Esophagus muscularis mucosa (tissue), 4 donors: ENCODE measurements at places on chromosomes 3 and 15.

DNA sequence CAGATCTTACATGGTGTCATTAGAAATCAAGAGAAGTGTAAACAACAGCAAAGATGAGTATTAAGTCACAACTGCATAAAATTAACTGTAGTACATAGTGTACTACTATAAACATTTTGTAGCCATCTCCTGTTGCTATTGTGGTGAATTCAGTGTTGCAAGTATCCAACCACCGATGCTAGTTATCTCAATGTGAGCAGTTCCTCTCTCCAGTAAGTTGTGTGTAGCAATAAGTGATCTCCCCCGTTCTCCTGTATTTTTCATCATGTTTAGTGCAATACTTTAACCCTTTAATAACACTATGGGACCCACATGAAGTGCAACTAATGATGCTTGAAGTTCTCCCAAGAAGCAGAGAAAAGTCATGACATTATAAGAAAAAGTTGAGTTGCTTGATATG is 264.7 kb upstream of the KCNH8 start:
- DNase-seq = no peak

- DNase-seq = no peak
Observed at GRCh38 chr15:63672369-63672768, 75.2 kb downstream of the FBXL22 start.

- DNase-seq = no peak
Observed at GRCh38 chr3:124318656-124319055, 326.7 kb upstream of the ROPN1 start.

GRCh38 chr15:98350276-98350675 is 298.1 kb upstream of the IGF1R start:
- DNase-seq = no peak

DNA sequence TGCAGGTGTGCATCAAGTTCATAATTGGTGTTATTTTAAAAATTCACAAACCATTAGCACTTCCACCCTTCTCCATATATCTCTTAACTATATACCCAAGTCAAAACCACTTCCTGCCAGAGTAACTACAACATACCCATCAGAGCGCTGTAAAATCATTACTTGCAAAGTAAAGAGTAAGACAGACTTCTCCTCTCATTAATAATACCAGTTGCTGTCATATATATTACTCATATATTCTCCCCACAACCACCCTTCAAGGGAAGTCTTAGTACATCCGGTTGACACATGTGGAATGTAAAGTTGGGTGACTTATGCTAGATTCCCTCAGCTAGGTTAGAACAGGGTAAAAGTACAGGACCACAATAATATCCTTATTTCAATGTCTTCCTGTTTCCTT is 5.6 kb downstream of the TERC start:
- DNase-seq = no peak

GRCh38 chr3:11461226-11461625 is 182.5 kb downstream of the VGLL4 start:
- no peak for DNase-seq

GRCh38 chr3:112128843-112129727 is 4.0 kb downstream of the GCSAM start:
- DNase-seq = no peak

GRCh38 chr15:60672400-60672799 is 193.5 kb upstream of the ICE2 start:
- no peak for DNase-seq

- no peak for DNase-seq
Observed at GRCh38 chr3:141793476-141794260, 30.5 kb downstream of the GRK7 start.

- no peak for DNase-seq
Observed at GRCh38 chr3:81692766-81693165, 68.7 kb downstream of the GBE1 start.

DNA sequence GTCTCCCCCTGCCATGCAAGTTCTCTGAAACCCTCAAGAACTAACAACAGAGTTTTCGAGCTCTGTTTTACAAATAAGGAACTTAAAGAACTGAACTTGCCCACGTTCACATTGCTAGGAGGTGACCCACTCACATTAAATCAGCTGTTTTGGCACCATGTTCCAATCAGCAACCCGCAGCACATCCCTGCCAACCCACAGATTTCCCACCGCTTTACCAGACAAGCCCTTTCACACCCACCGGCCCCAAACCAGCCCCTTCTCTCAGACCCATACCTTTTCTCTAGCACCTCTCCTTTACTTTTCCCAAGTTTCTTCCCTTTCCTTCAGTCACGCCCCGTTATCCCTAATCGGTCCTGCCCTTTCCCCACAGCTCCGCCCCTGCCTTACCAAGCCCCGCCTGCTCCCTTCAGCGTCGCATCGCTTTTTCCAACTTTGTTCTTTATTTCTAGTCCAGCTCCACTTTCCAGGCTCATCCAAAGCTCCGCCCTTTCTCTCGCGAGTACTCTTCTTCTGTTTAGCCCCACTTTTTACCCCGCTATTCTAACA is 804 bp upstream of the BRPF1 start:
- no peak for DNase-seq

GRCh38 chr15:80568876-80569605 is 126.1 kb upstream of the ABHD17C start:
- no peak for DNase-seq

DNA sequence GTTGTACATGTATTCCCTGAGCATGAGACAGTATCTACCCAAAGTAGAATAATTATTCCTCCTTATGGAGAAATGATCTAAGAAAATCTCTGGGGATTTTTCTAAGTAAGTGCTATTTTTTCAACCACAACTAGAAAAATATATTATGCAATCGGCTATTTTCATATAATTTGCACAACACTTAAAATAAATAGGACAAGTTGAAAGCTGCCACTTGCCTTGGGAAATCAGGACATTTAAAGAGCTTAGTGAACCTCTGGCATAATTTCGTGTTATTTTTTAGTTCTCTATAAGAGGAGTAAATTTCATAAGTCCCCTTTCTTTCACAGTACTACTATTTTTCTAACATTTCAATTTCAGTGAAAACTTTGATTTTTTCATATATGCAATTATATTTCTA is 672.1 kb downstream of the OTOL1 start:
- no peak for DNase-seq

- DNase-seq = no peak
Observed at GRCh38 chr3:146247911-146248310, 3.0 kb downstream of the PLSCR4 start.

DNA sequence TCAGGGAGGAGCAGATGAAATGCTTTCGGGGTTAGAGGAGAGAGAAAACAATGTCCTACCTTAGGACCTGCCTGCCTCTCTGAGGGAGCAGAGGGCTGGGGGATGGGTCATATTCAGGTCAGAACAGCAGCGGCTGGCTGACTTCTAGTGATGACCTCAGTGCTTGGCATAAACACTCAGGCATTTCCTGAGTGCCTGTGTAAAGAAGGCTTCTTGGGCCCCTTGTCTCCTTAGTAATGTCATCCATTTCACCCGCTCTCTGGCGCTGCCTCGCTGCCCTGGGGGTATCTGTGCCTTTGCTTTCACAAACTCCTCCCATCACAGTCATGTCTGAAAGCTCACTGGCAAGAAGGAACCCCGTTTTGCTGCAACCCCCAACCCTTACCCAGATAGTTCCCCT is 82.9 kb upstream of the GSK3B start:
- peak; percentile 91 for DNase-seq

GRCh38 chr3:16430717-16431630 is 82.5 kb downstream of the RFTN1 start:
- DNase-seq = no peak

DNA sequence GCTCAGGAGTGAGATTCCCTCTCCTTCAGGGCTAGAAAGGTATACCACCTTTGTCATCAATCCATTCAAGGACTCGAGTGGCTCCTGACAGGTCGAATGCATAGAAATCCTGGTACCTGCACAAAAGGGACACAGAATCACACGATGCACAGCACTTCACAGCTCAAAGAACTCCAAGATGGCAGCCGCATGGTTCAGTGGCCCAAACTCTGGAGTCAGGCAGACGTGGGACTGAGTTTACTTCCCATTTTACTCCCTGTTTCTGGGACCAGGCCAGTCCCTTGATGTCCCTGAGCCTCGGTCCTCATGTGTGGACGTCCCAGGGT is 536 bp downstream of the WDR73 start:
- no peak for DNase-seq

DNA sequence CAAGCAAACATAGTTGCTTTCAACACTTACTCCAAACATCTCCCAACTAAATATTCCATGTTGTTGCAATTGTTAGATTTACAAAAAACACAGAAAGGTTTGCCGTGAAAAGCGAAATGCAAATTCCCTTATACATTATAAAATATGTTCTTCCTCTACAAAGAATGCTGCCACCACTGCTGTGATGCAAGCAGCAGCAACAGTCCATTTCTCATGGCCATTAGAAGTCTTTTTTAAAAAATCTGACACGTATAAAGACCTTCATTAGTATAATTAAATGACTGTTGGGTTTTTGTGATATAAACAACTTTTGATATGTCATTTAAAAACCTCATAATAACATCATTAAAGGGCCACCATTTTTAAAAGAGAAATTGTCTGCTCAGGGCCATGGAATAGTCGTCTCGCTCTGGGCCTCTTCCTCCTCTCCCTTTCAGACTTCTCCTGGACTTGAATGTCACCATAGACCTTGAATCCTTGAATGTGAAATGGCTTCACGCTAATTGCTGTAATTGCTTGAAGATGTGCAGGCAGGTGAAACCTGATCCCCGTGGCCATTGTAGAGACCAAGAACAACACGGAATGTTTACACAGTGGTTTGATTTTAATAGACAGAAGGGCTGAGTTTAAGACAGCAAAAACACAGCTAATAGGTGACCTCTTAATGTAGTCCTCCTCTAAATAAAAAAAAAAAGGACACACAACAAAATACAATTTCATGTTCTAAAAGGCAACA is 450.4 kb downstream of the FOXP1 start:
- DNase-seq = no peak

DNA sequence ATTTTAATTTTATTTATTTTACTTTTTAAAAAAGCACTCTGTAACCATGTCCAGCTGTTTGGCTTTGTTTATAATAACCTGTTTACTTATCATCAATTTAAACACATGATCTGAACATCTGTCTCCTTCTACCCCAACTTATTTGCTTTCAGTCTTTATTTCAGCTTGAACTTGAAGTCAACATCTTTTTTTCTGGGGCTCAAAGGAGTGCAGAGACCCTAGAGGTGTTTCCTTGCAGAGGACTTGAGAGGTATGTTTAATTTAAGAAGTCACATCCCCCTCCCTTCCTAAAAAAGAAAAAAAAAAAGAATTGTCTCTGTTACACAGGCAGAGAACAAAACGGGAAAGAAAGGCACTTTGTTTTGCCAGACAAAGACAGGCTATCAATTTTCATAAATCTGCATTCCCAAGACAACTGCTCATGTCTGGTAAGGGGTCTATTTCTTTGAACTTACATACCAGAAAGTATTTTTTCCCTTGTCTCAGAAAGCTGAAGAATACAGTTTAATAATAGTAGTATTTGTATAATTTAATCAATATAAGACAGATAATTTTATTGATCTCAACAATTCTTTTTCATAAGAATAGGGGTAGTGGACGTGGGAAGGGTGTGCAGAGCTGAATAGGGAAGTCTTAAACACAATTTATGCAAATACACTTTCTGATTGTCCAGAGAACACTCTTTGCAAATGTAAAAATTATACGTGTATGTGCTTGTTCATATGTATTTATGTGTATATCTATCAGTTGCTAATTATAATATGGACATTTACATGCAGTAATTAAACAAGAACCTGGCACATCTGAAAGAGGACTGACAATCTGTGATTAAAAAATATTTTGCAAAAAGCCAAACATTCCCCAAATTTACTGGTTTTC is 109.7 kb upstream of the PDZRN3 start:
- DNase-seq = no peak

- DNase-seq = no peak
Observed at GRCh38 chr15:36130641-36131310, 448.6 kb upstream of the CDIN1 start.

- DNase-seq = no peak
Observed at GRCh38 chr3:59212128-59212779, 162.4 kb upstream of the CFAP20DC start.

GRCh38 chr3:131535596-131535995 is 32.8 kb upstream of the MRPL3 start:
- DNase-seq = no peak

DNA sequence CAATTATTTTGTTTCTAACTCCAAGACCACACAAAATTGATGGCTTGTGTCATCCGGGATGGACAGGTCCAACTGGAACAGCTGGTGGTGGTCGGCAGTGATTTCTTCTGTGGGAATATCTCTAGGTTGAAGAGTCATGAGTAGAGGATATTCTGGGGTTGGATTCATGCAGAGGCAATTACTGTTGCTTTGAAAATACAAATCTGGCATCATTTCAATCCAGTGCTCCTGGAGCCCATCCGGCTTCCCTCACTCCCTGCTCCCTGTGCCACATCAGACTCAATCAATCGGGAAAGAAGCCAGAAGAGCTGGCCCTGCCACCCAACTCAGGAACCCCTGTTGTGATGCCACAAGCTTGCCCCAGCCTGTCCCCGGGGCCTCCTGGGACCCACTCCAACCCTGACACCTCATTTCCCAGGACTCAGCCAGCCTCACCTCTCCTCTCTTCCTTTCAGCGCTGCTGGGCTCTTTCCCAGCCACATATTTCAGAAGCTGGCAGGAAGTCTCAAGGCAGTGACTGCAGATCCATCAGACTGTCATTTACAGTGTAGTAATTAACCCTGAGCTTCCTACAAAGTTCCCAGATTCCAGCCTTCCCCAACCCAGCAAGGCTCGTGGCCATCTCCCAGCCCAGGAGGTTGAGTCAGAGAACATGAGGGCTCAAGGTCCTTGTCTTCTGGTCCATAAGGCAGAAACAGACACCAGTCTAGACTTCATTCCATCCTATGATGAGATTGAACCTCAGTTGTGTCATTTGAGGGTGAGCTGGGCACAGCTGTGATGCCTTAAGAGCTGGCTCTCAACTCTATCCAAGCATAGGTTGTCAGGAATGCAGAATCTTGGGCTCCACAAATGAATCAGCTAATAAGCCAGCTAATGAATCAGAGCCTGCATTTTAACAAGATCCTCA is 114.0 kb downstream of the FAM174B start:
- DNase-seq = no peak

DNA sequence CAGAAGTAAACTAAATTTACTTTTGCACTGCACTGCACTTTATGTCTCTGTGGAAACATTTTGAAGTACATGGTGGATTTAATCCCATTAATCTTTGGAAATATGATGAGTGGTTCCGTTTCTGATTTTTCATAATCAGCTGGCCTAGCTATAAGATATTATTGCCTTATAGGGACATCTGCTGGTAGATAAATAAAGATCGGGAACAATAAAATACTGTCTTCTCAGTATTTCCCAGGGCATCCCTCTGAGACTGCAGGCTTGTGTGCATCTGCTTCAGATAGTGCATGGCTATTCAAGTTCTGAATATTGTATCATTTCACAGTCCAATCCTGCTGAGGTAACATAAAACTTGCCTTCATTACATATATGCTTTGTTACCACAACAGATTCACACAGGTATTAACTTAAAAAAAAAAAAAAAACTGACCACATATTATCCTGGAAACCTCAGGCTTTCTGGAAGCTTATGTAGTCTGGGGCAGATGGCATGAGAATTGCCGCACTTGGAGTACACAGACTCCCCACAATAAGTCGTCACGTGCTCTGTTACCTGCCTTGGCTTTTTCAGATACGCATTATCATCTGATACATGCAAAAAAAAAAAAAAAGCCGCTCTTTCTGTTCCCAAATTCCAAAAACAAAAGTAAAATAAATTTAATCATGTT is 330.8 kb upstream of the AGTR1 start:
- DNase-seq = no peak
